Stimulated activated CD4-positive, alpha-beta T cell treated with anti-CD3 and anti-CD28 coated beads, Interleukin-15, amount 100 ng/mL, for 1 hour (primary cell): ENCODE measurements at places on chromosomes 5 and 9.

DNA sequence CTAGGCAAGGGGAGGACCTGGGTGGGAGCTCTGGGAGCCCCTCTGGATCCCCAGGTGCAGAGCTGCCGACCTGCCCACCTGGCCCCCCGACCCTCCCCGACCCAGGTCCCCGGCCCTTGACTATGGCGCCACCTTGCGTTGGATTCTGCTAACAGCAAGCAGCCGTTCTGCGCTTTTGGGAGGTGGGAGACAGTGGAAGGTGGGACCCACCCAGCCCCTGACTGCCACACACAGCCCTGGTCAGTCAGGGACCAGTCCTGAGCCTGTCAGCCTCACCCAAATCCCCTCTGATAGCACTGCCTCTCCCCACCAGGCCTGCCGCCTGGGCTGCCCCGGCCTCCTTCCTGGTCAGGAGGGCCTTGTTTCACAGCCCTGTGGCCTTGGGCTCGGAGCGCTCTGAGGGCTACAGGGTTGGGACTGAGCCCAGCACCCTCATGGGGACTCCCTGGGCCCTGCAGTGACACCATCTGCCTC lies 77.9 kb downstream of the HMCN2 start:
- DNase-seq = no peak

DNA sequence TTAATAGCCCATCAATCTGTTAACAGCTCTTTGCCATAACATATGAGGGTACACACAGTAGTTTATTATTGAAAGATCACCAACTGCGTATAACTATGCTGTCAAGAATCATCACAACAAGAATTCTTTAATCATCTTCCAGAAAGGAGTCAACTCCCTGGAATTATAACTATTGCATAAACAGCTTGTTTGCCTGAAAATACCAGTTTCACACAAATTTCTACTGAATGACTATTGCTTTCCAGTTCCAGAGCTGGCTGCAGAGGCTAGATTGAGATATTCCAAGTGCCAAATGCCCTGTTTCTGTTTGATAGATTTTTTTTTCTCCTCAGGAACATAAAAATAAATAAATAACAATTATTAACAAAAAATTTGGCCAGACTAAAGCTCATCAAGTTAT lies 444.7 kb downstream of the TLE1 start:
- DNase-seq = no peak

DNA sequence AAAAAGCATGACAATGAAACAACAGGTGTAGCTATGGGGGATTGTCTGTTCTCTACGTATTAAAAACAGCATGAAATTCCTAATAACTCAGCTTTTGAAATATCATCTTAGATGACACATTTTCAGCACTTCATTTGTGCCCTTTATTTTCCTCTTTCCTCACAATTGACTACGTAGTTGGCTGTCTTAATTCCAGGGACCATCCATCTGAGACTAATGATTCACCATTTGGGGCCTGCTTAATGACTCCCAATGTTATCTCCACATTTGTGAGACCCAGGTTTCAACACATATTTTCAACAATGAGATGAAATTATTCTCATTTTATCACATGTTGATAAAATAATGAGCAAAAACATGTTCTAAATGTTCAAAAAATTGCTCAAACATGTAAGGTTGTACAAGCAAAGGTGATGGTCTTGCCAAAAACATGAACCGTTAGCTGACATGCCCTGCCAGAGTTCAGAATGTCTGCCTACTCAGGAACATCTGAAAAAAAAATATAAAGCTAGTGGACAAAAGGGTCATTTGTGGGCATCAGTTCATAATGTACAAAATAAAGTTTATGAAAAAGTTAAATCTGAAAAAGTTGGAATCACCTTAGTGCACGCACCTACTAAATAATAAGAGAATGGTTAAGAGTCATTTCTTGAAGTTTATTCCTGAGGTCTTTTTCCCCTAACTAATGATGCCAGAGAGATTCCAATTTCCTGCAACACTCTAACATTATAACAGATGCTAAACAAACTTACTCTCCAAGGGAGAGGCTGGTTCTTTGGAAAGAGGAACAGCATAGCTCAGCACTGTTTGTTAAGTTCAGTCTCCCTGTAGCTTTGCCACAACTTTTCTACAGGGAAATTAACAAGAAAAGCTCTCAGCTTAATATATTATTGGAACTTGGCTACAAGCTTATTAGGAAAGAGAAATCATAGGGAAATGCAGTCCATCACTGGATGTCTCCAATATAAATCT lies 275.5 kb downstream of the SPOCK1 start:
- DNase-seq = no peak

DNA sequence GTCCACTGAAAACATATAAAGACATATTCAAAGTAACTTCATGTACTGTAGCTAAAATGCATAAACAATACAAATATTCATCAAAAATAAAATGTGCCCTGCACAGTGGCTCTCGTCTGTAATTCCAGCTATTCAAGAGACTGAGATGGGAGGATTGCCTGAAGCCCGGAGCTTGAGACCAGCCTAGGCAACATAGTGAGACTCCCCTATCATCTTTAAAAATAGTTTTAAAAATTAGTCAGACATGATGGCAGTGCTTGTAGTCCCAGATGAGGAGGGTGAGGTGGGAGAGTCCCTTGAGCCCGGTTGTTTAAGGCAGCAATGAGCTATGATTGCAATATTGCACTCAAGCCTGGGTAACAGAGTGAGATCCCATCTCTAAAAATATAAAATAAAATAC lies 534.1 kb downstream of the ANXA1 start:
- no peak for DNase-seq

- DNase-seq = no peak
These were observed 67.3 kb upstream of the RXRA start for GRCh38 chr9:134258828-134259546.

GRCh38 chr9:134961331-134962064 lies 43.8 kb upstream of the FCN1 start:
- DNase-seq = no peak

GRCh38 chr9:126303488-126303887 lies 23.1 kb upstream of the MVB12B start:
- DNase-seq = no peak

GRCh38 chr5:1769017-1769640 lies 30.5 kb downstream of the MRPL36 start:
- DNase-seq = no peak

DNA sequence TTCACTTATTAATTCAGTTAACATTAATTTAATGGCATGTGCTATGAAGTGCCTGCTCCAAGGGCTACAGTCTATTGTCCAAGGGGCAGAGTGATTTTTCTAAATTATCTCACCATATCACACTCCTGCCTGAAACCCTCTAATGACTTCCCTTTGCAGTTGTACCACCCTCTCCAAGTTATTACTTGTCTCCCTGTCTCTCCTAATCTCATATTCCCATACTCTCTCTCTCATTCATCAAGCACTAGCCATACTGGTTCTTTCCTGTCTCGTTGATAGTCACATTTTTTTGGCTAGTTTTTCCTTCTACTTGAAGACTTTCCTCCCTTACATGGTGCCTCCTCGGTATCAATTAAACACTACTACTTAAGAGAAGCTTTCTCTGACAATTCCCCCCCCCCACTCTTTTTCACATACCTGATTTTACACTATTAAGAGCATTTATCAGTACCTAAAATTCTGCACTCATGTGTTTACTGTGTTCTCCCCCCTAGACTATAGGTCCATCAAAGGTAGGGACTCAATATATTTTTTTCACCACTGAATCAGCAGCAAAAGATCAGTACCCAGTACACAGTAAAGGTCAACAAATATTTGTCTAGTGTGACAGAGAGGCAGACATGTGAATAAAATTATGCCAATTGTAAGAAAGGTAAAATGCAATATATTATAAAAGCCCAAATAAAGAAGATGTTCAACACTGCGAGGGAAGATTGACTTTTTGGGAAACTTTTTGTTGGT lies 19.0 kb downstream of the RICTOR start:
- DNase-seq = no peak

- DNase-seq = no peak
These were observed 1.6 kb upstream of the HAPLN1 start for GRCh38 chr5:83721953-83722901.

GRCh38 chr5:26572480-26572879 lies 465.9 kb downstream of the CDH9 start:
- no peak for DNase-seq

- DNase-seq = no peak
These were observed 58.5 kb downstream of the PDE6A start for GRCh38 chr5:149886060-149886459.

DNA sequence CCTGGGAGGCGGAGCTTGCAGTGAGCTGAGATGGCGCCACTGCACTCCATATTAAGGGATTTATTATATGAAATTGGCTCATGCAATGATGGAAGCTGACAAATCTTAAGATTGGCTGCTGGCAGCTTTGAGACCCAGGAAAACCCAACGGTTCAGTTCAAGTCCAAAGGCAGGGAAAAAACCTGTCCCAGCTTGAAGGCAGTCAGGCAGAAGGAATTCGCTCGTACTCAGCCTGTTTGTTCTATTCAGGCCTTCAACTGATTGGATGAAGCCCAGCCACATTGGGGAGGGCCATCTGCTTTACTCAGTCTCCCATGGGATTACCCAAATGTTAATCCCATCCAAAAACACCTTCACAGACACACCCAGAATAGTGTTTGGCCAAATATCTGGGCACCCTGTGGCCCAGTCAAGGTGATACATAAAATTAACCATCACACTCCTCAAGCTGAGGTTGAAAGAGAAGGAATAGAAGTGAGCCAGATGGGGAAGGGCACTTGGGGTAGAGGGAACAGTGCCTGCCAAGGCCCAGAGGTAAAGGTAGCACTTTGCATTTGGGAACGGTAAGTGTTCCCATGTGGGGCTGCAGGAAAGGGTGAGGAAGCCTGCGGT lies 8.5 kb upstream of the ORM1 start:
- DNase-seq = no peak

- no peak for DNase-seq
These were observed 54.1 kb downstream of the MAN2A1 start for GRCh38 chr5:109743770-109744212.

DNA sequence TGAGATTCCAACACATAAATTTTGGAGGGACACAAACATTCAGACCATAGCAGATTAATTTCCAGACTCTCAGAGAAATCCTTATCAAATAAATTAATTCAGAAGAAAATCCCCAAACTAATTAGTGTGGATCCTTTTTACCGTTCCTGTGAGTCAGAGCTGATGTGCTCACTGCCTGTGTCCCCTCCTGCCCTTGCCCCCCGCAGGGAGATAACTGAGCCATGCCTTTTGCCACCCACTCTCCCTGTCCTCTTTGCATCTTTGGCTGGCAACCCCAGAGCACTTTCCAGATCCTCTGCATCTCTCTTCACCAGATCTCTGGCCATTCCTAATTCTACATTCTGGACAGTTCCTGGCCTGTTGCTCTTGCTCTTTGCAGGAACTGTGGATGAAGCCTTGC lies 135.4 kb upstream of the MAP1B start:
- no peak for DNase-seq

- no peak for DNase-seq
These were observed 22.4 kb downstream of the CCL28 start for GRCh38 chr5:43389679-43390329.

DNA sequence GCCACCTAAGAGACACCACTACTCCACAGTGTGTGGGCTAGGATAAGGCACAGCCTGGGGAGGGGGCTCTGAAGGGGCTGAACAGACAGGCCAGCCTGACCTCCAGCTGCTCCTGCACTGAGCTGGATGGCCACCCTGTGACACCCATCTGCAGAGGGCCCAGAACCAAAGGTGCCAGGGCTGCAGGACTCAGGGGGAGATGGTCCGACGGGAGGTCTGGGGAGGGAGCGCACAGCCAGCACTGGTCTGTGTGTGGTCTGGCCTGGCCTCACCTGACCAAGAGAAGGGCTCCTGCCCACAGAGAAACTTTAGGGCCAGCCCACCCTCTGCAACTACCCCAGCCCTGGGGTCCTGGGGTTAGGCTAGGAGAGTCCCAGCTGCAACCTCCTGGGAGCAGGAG lies 789 bp downstream of the LTC4S start:
- DNase-seq = no peak

DNA sequence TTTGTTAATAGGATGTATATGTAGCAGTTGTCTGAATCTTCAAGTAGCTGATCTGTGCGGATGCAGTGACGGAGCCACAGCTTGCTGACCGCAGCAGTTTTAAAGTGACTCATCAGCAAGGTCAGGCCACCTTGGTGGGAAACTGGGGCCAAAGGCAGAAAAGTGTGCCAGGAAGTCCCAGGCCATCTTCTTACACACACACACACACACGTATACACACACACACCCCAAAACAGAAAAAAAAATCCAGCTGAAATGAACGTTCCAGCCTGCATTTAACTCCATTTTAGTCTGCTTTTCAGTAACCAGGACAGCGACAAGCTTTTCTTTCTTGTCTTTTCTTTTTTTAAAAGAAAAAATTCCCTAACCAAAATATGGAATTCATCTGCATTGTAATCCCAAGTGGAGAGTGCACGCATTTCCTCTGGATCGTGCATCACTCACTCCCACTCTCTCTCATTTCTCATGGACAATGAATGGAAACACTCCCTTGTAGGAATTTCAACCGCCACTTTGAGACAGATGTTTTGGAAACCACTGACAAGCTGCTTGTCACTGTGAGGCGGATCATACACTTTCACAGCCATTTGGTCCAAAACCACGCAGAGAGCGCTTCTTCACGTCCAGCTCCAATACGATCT lies 103.9 kb downstream of the LHFPL2 start:
- no peak for DNase-seq
